Pancreas (tissue), 10 donors: ENCODE measurements at places on chromosomes 2 and 18. TPM values are rescaled to one million over a fixed set of nuclear protein-coding genes. Genes with fewer than 3 reads are reported as not detected.

The EVX2 gene
- 0.02 TPM for polyA plus RNA-seq

The APOB gene
- 0.11 TPM for polyA plus RNA-seq

The IL1A gene
- polyA plus RNA-seq, result 0.05 TPM

The TRPM8 gene
- 0.23 TPM for polyA plus RNA-seq

The RAB27B gene
- 0.73 TPM for polyA plus RNA-seq

The GAREM1 gene
- 2.9 TPM for polyA plus RNA-seq
